ENCODE measurements at places on chromosomes 6 and 20.

- no peak for DNase-seq
These were observed 59.3 kb upstream of the SCAF8 start for GRCh38 chr6:154673919-154674318.

GRCh38 chr6:86858970-86859369 is 78.4 kb upstream of the HTR1E start:
- no peak for DNase-seq

DNA sequence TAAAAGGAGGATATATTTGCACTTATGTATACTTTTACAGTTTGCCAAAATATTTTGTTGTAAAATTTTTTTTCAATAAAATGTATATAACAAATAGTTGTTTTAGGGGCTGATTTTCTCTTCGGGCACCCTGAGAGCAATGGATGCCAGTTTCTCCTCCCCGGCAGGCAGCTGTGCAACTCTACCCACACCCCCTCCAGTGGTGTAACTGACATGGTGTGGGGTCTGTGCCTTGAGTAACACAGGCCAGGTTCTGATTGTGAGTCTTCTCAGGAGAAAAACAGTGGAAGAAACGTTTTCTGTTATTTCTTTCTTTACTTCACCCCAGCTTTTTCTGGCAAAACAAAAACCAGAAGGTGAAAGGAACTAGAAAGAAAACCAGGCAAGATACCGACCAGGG is 6.1 kb downstream of the FOXF2 start:
- no peak for DNase-seq

- DNase-seq = no peak
These were observed 24.8 kb upstream of the CCND3 start for GRCh38 chr6:41966214-41966920.
